ENCODE measurements at places on chromosomes 2 and 18.

GRCh38 chr18:54382733-54383252 lies 25.1 kb downstream of the C18orf54 start:
- DNase-seq: no peak

DNA sequence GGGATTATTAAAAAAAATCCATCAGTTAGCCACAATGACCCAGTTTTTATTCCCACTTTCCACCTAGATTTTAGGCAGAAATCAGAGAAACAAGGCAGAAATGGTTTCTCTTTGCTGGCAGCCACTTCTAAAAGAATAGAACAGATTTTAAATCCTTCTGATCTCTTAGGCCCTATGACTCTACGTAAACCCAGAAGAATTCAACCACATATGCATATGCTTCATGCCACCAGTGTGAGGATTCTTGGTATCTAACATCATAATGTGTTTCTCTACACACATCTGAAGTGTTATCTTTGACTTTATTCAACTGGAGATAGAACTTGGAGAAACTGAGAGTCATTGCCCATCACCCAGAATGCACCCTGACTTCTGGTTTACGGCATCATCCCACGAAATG lies 128.7 kb upstream of the TANK start:
- DNase-seq: no peak

DNA sequence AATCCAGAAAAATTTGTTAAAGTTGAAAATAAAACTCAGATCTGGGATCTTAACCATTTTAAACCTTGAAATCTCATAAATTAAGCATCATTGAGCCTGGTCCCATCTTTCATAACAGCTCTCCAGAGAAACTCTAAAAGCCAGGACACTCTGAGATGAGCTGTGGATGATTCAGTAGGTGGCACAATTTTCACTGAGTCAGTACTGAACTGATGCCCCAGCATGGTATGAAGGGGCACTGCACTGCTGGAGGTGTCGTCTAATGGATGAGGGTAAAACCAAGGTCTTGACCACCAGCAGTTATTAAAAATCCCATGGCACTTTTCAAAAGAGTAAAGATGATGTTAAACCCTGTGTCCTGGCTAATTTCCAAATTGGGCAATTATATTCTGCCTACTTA lies 170.6 kb downstream of the FIGN start:
- DNase-seq: no peak

DNA sequence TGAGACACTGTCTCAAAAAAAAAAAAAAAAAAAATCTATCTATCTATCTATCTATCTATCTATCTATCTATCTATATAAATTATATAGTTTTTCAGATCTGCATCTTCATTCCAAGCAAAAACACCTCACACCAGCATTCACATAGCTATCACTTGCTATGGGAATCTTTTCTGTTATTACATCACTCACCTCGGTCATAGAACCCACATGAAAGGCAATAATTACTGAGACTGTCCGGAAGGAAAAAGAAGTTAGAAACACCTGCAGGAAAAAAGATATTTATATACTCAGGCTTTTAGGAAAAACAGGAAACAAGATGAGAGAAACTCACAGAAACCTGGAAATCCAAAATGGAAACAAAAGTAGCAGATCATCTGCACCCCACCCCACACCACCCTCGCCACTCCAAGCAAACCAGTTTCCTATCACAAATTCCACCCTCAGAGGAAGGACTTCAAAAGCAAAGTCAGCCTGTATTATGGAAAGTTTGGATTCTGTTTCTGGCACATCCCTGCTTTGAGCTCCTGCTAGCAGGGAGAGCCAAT lies 21.9 kb upstream of the CCDC141 start:
- no peak for DNase-seq

- no peak for DNase-seq
Measured at GRCh38 chr2:196046123-196046917, 22.3 kb downstream of the DNAH7 start.

DNA sequence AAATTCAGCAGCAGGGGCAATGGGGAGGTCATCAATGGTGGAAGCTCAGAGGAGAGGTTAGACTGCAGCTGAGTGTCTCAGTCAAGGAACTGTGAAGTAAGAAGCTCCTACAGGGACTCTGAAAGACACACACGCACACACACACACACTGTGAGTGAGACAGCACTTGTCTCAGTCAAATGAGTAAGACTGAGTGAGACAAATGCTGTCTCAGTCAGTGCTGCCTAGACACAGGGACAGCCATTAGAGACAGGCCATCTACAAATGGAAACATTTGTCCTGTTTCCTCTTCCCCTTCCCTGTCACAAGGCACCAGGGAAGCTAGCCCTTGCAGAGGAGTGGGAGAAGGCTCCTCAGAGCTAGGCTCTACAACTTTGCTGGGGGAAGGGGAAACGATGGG lies 577.4 kb upstream of the GCFC2 start:
- DNase-seq: no peak

DNA sequence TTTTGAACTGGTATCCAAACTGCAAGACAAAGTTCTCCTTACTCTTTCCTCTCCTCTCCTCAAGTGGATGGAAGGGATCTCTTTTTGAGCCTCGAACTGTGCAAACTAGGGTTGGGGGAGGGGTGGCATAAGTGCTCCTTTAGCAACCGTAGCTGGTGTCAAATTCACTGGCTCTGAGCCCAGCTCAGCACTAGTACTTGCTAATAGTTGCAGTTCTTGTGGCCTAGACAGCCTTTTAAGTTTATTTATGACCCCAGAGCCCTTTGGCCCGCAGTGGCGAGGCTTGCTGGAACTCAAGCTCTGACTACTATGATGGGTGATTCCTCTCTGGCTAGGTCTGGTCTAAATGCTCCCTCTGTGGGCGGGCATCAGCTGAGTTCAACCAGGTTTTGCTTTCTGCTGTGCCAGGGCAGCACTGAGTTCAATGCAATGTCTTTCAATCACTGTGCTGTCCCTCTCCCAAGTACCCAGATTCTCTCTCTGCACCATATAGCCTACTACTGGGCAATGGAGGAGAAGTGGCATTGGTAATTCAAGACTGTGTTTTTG lies 528.4 kb upstream of the SYT4 start:
- no peak for DNase-seq

DNA sequence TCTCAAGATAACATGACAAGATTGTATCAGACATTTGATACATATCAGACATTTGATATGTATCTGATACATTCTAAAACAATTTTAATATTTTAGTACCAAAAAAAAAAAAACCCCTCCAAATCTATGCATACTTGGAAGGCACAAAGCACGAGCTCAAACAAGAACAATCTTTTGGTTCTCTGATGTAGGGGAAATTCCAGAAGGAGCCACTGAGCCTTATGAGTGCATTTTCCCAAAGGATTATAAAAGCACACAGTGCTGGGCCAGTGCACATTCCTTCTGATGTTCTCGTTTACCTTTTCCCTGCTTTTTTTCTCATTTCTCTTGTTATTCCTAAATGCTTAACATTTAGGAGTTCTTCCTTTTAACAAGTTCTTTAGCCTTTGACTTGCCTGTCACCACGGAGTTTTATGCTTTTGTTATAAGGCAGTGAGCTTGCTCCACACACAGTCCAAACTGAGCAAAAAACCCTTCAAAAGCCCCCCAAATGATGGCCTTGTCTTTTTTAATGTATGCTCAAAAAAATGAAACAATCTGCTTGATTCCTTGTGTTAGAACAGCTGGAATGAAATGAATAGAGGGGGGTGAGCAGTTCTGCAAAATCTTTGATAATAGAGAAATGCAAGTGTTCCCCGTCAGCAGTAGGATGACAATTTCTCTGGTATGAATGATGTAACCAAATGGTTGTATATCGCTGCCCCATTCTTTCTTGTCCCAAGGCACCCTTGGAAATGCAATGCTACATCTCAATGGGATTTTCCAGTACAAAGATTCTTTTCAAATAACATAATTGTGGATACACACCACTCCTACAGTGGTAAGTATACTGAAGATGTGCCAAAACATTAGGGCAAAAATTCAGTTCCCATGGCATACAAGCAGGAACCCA lies 597.2 kb upstream of the ZEB2 start:
- DNase-seq: no peak

GRCh38 chr2:71604726-71605120 lies 151.4 kb downstream of the DYSF start:
- no peak for DNase-seq

DNA sequence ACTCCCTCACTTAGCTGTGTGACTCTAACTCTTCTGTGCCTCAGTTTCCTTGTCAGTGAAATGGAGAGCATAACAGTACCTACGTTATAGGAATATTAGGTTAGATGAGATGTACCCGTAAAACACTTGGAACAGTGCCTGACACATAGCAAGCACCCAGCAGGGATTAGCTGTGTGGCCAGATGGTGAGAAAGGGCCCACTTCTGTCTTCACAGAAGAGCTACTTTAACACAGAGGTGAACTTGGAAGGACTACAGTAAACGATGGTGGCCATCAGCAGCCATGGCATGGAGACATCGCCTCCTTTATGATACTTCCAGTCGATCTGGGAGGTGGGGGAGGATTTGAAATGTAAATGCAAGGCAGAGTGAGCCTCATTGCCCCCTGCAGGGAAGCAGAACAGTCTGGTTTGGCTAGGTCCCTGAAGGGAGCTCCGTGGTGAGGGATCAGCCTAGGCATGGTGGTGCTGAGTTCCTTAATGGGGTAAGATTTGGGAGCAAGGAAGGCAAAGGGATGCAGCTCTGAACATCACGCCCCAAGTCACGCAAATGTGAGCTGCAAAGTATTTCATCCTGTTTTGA lies 101.7 kb upstream of the ALPP start:
- no peak for DNase-seq

DNA sequence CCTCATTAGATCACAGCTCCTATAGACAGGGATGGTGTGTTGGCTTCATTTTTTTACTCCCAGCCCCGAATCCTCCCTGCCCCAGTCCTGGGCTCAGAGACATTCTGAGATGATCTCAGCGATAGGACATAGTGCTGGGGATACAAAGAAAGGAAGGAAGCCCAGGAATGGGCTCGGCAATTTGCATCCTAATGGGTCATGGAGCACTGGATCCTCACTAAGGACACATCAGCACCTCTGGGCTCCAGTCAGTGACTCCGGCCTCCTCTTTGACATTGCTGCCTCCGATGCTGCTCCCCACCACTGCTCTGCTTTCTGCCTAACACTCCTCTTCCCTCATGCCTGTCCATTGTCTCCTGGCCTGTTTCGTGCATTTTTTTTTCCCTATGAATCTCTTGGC lies 489.1 kb downstream of the STK39 start:
- DNase-seq: no peak

GRCh38 chr2:45096996-45097395 lies 87.7 kb upstream of the SIX2 start:
- no peak for DNase-seq

GRCh38 chr2:70806013-70806412 lies 14.4 kb downstream of the CLEC4F start:
- DNase-seq: no peak

DNA sequence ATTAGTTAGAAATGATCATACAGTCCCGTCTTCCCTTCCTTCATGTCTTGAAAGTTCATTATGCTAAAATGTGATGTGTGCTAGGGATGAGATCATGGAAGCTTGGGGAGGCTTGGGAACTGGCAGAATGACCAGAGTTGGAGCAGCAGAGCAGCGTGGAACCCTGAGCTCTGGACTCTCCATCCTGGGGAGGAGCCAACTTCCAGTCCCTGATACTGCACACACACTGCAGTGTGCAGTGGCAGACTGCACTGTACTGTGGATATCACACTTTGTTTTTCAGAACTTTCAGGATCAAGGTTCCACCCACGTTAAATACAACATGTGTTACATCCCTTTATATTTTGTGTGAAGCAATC lies 27.3 kb upstream of the GREB1 start:
- DNase-seq: no peak

GRCh38 chr2:16184945-16185660 lies 244.8 kb downstream of the MYCN start:
- no peak for DNase-seq

DNA sequence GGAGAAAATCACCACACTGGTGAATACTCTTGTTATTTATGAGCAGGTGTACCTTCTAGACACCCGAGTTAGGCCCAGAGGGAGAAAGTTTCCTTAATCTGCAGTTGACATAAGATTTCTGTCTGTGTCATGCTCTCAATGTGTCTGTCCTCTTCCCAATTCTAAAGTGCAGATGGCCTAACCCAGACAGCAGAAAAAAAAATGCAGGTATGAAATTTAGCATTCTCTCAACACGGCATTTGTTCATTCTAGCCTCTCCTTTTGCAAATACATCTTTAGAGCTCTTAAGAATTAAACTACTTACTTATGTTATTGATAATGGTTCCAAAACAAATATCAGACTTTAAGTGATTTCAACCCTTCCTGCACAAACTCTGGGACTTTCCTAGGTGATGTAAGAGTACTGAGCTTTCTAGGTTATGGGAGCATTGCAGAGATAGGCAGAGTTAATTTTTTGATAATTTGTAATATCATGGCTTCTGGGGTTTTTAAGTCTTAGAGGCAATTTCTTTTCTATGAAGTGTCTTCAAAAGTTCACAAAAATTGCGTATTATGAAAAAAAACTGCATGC lies 32.9 kb upstream of the ITGB6 start:
- DNase-seq: no peak

DNA sequence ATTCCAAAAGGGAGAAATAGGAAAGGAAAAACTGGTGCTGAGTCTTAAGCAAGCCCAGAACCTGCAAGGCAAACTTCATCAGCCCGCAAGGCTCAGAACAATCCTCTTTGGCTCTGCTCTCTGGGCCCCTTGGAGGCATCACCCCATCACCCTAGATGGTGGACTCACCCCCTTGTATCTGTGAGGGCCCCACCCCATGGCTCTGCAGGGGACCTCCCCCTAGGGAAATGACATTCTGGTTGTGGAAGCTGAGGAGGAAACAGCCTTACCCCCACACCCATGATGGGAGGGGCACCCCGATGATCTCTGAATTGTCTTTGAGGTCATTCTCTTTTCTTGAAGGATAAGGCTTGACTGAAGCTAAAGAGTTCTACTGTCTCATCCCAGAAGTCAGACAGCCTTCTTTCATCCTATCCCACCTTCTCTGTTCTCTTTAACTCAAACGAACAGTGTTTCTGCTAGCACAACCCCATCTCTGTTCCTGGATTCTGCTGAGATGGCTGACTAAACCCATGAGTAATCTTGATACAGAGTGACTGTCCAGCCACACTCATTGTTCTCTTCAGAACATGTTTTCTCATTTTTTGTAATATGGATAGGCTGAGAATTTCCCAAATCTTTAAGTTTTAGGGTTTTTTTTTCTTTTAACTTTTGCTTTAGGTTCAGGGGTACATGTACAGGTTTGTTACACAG lies 492.1 kb upstream of the MYT1L start:
- DNase-seq: no peak

- no peak for DNase-seq
Measured at GRCh38 chr18:66979009-66979408, 375.1 kb upstream of the CDH19 start.

- peak; percentile 64 for DNase-seq
Measured at GRCh38 chr2:190947711-190948251, 66.2 kb downstream of the STAT1 start.

DNA sequence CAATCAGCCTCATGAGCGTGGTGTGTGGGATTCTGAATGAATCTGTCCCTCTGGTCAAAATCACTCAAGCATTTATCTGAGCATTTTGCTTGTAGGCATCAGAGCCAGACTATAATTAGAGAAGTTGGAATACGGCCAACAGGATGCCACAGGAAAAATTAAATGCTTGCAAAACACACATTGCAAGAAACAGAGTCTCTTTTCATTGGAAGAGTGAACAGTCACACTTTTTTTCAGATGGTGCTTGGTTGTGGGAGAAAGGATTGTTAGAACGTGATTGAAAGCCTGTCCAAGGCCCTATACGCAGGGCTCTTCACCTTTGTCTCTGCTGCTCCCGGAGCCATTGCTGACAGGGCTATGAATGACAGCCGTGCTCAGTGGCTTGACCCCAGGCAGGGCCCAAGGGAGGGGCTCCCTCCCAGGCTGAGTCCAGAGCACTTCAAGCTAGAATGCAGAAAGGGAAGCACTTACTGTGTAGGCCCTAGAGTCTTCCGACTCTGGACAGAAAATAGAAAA lies 59.8 kb downstream of the SNTG2 start:
- DNase-seq: peak; percentile 34

Data from hematopoietic multipotent progenitor cell treated with erythropoietin and hydrocortisone succinate and interleukin-3 and kit ligand, for 6 days (in vitro differentiated cells).